Vagina (tissue), 2 donors: ENCODE measurements at places on chromosomes 4 and X.

GRCh38 chr4:2406406-2406805, 12.0 kb downstream of the ZFYVE28 start:
- no peak for DNase-seq

DNA sequence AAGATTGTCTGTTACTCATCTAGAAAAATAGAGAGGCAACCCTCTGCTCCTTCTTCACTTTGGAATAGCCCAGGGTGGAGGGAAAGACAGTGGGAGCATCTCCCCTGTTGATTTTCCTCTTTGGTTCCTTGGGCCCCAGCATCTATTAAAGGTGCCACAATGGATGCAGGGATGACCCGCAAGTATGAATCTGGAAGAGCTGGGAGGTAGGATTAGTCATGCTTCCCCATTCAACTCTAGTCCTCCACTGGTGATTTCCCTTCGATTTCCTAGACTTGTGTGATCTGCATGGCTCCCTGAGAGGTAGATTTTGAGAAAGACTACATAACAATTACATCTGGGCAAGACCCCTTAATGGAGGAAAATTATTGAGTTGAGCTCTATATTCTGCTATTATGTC, 127.8 kb downstream of the MAGEE1 start:
- no peak for DNase-seq

- no peak for DNase-seq
Observed at GRCh38 chrX:153409414-153410101, 1.7 kb upstream of the ZFP92 start.

DNA sequence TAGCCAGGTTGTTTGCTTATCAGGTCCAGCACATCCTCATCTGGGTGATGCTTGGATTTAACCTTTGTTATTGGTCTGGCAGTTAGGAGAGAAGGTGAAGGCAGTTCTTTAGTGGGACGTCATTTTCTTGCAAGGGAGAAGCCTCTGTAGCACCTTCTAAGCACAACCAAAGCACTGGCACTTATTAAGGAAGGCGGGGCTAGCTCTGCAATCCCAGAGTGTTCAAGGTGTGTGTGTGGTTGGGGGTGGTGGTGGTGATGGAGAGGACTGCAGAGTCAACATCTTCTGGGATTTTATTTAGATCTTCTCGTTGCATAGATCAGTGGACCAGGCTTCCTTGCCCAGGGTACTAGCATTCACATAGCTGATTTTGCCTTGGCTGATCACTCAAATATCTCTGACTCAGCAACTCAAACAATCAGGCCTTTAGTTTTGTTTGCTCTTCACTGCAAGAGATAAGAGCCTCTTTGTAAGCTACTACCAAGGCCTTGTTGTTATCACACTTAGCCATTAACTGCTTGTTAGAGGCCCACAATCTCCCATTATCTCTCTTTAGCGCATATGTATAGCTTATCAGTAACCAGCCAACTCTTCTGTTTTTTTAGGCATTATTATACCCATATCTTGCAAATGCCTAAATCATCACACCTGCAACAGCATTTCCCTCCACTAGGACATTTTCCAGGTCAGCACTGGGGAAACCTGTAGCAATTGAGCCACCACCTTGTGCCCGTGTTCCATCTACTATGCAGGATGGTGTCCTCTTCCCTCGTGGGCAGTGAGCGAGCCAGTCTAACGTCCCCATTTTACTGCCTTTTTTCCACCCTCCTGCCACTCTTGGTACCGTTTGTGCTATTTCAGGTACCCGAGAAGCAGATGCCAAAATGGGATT, 36.5 kb upstream of the LINC00632 start:
- no peak for DNase-seq

DNA sequence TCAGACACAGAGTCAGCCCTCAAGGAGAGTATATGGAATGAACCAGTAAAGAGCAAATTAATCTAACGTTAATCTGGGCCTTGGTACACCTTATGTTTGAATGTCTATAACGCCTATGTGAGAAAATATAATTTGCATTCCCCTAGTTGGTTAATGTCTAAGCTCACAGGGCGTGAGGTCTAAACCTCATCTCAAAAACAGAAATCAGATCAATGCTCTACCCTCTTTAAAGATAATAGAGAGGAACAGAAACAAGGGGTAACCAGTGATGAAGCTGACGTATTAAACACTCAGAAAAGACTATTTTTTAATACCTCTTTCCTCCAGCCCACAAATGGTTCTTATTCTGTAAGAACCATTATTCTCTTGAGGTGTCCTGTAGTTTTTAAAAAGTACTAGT, 369.2 kb upstream of the NOCT start:
- no peak for DNase-seq
